ENCODE measurements at places on chromosomes 6 and 20. TPM values are rescaled to one million over a fixed set of nuclear protein-coding genes. Genes with fewer than 3 reads are reported as not detected.

DNA sequence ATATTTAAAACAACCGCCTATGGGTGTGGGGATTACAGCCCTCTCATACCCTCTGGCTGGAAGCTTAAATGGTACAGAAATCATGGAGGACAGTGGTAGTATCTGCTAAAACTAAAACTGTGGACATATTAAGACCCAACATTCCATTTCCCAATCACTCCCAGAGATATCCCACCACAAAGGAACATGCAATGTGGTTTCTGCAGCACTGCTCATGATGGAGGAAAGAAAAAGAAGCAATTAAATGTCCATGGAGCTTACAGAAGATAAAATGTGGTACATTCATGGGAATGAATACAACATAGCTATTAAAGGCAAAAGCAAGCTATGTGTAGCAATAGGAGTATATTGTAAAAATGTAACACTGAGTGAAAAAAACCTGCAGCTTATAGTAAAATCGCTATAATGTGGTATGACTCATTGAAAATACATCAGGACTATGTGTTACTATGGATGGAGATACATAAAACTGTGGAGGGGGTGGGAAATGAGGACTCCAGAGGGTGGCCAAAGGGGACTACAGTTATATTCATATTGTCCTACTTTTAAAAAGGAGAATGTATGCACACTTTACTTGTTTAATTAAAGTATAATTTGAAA is 22.9 kb upstream of the NNAT start:
- H3K4me3 ChIP-seq = no peak overlapping the region
- H3K4me1 ChIP-seq = peaks cover 8% of the 10 kb centered on the region
- no peak overlapping the region for H3K27ac ChIP-seq
- DNase-seq = no peak
- H3K36me3 ChIP-seq = peaks cover 18% of the 10 kb centered on the region
- H3K27me3 ChIP-seq = no peaks in the 10 kb centered on the region

Gene FARS2
- 16.7 TPM for total RNA-seq

Gene PLTP
- total RNA-seq = 84.1 TPM

DNA sequence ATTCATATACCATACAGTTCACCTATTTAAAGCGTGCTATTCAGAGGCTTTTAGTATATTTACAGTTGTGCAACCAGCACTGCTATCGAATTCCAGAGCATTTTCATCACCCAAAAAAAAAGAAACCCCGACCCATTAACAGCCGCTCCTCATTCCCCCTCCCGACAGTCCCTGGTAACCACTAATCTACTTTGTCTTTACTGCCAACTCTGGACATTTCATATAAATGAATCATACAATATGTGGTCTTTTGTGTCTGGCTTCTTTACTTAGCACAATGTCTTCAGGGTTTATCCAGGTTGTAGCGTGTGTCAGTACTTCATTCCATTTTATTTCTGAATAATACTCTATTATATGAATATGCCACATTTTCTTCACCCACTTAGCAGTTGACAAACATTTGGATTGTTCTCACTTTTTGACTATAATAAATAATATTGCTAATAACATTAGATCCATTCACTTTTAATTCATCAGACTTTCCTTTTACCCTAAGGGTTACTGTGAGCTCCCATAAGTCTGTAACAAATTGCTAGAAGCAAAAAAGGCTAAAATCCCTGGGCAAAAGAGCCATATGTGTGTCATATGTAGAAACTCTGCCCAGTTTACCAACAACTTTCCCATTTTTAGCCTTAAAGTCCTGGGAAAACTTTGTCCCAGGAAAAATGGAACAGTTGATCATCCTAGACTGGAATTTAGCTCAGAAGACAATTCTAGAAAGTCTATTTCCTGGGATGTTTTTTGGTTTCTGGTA is 23.2 kb upstream of the ROS1 start:
- peaks cover 27% of the 10 kb centered on the region for H3K27me3 ChIP-seq
- H3K4me3 ChIP-seq = no peak overlapping the region
- no peaks in the 10 kb centered on the region for H3K36me3 ChIP-seq
- DNase-seq = no peak
- H3K4me1 ChIP-seq = peaks cover 6% of the 10 kb centered on the region

DNA sequence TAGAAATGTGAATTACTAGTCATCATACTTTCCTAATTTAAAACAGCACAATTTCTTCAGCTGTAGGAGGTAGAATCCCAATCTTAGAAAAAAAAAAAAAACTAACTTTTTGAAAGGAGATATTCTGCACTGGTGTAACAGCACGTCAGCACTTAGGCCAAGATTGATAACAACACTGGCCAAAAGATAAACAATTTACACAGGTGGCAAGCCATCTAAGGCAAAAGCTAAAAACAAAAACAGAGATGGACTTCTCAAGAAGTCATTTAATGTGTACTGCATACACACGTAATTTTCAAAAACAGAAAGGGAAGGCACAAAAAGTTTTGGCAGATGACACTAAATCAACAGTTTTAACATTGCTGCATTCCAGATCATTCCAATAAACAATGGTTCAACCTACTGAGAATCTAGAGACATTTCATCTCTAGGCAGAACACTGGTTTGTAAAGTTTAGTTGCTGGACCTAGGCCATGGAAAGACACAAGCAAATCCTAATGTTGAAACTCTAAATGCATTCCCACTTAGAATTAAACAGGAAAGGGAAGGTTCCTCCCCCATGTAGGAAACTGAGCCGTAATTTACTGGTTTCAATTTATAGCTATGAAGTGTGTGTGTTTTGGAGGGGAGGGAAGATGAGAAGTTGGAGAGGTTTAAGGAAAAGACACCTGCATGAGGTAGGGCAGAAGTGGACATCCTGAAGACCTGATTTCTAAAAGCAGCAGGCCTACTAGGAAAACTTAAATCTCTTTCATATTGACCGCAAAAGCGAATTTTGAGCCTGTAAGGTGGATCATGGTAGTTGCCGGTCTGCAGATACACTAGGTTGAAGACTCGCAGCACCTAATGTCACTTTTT is 1.3 kb downstream of the GCLC start:
- H3K4me3 ChIP-seq = peak overlapping the region; percentile 87
- no peak for DNase-seq
- H3K27me3 ChIP-seq = no peaks in the 10 kb centered on the region
- peaks cover 71% of the 10 kb centered on the region for H3K4me1 ChIP-seq
- H3K27ac ChIP-seq = peak overlapping the region; percentile 99

- no peak overlapping the region for H3K27ac ChIP-seq
- no peak for DNase-seq
- H3K4me1 ChIP-seq = peaks cover 74% of the 10 kb centered on the region
These were observed 246.9 kb downstream of the TMEM242 start for GRCh38 chr6:157076451-157076822.

DNA sequence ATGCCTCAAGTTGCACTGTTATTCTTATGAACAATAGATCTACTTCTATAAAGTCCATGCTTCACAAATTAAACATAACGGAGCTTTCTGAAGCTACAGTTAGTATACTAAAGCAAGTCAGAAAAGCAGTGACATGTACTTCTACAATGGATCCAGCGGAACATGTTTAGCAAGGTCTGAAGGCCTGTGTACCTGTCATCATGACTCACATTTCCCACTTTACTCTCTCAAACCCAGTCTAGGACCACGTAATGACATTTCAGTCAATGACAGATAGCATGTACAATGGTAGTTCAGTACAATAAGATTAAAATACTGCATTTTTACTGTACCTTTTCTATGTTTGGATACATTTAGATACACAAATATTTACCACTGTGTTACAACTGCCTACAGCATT is 132.1 kb downstream of the MMS22L start:
- no peak overlapping the region for H3K27ac ChIP-seq
- H3K36me3 ChIP-seq = peaks cover 6% of the 10 kb centered on the region
- H3K27me3 ChIP-seq = no peaks in the 10 kb centered on the region
- DNase-seq = no peak
- H3K4me1 ChIP-seq = no peaks in the 10 kb centered on the region

Gene TREM1
- 0.52 TPM for total RNA-seq

Gene RFX6
- not detected for total RNA-seq
